ENCODE measurements at places on chromosomes 2 and 18.

GRCh38 chr2:177597759-177598158 is 205.2 kb downstream of the AGPS start:
- DNase-seq: no peak

DNA sequence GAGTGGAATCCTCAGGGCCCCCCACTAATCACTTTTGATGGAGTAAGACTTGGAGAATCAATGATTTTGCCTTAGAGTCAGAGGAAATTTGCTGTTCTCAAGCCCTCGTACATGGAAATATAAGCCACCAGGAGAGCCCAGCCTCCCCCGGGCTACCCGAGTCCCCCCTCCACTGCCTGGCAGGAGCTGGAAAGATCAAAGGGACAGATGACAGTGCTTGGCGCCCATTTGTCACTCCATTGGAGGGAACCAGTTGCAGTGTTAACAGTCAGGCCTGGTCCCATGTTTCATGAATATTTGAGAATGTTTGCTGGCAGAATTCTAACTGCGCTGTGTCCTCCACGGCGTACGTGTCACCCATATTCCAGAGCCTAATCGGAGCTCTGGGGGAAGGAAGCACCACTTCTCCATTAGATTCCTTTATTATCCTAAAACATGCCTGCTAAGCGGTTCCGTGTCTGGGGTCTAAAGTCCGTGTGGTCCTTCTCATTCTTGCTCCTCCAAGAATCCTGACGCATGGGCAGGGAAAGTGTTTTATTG is 202.4 kb downstream of the KLHL29 start:
- peak; percentile 23 for DNase-seq

DNA sequence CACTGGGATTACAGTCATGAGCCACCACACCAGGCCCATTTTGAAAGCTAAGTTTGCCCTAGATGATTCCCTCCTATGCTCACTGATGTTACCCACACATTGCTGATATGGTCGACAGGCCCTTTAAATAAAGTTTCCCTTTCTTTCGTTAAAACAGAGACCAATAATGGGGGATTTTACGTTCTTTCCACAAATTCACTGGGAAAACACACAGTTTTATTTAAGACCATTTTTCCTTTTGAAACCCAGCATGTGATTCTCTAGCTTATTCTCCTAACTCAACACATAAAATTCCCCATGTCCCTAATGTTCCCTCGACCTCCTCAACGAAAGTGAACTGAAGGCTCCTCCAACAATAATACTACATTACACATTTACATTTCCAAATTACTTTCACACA is 223.2 kb downstream of the ANAPC1 start:
- no peak for DNase-seq

- DNase-seq: peak; percentile 25
Measured at GRCh38 chr18:37565101-37565976, at the start of gene CELF4. Gene CELF4 (minus strand): TSS chr18:37565798.

DNA sequence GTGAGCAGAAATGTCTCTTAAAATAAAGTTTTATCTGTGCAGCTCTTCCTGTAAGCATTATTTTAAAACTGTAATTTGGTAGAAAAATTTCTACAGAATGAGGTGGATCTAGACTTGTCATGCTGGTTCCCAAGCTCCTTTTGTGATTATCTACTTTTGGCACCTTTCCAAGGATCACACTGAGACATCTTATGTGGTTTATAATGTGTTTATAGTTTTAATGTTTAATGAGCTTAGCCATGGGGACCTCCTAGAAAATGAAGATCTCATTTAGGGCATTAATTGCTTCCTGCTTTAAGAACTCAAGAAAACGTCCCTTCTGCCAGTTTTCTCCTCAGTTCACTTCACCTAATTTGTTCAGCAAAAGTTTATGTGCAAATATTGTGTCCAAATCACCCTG is 468.4 kb downstream of the SUCLG1 start:
- DNase-seq: no peak
